ENCODE measurements at places on chromosomes 4 and X.

GRCh38 chr4:41943506-41943905, 8.3 kb downstream of the TMEM33 start:
- DNase-seq: no peak

GRCh38 chrX:56232221-56233082, at the start of gene KLF8:
KLF8 (plus strand) TSS chrX:56232356; CDS start chrX:56233335, 979 bp downstream.
- DNase-seq: peak; percentile 57

- no peak for DNase-seq
These were observed 7.2 kb downstream of the GSTCD start for GRCh38 chr4:105715692-105716278.

DNA sequence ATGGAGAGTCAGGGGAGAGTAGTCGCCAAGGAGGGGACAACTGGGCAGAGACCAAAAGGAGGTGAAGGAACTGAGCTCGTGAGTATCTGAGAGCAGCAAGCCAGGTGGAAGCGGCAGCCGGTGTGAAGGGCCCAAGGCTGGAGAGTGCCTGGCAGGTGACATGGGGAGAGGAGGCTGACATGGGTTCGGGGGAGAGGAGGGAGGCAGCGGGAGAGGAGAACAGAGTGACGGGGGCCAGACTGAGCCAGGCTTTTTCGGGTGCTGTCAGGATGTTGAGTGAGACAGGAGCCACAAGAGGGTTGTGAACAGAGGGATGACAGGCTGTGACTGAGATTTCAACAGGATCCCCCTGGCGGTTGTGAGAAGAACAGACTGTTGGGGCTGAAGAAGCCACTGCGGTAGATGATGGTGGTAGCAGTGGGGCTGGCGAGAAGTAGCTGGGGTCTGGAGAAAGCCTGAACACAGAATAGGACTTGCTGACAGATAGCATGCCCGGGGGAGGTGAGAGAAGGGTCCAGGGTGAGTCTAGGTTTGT, 5.7 kb downstream of the ELK1 start:
- no peak for DNase-seq

GRCh38 chr4:173213296-173213695, 44.7 kb downstream of the GALNT7 start:
- DNase-seq: no peak

- DNase-seq: no peak
These were observed 930.5 kb downstream of the ADGRL3 start for GRCh38 chr4:62130637-62131036.

- DNase-seq: no peak
These were observed 90.7 kb downstream of the WDFY3 start for GRCh38 chr4:84875636-84876371.

DNA sequence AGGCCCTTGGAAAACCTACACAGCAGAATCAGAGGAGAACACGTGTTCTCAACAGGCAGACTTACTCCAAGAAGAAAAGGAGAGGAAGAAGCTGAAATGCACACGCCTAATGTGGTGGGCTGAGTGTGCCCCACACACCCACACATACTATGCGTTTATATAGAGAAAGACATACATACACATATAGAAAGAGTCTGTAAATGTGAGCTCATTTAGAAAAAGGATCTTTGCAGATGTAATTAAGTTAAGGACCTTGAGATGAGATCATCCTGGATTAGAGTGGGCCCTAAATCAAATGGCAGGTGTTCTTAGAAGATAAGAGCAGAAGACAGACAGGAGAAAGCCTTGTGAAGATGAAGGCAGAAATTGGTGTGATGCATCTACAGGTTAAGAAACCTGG, 87.2 kb upstream of the KLF3 start:
- no peak for DNase-seq

Measured in thyroid gland (tissue), 4 donors.